Testis (tissue), 5 donors: ENCODE measurements at places on chromosomes 1 and 21. TPM values are rescaled to one million over a fixed set of nuclear protein-coding genes. Genes with fewer than 3 reads are reported as not detected.

GRCh38 chr1:56313560-56313959 is 265.8 kb downstream of the PLPP3 start:
- no peak for DNase-seq
- H3K4me1 ChIP-seq: no peaks in the 10 kb centered on the region
- H3K27ac ChIP-seq: no peak overlapping the region
- H3K27me3 ChIP-seq: no peaks in the 10 kb centered on the region
- no peaks in the 10 kb centered on the region for H3K36me3 ChIP-seq

The TMOD4 gene
- total RNA-seq: not detected

The KRTAP11-1 gene
- 1.1 TPM for total RNA-seq

DNA sequence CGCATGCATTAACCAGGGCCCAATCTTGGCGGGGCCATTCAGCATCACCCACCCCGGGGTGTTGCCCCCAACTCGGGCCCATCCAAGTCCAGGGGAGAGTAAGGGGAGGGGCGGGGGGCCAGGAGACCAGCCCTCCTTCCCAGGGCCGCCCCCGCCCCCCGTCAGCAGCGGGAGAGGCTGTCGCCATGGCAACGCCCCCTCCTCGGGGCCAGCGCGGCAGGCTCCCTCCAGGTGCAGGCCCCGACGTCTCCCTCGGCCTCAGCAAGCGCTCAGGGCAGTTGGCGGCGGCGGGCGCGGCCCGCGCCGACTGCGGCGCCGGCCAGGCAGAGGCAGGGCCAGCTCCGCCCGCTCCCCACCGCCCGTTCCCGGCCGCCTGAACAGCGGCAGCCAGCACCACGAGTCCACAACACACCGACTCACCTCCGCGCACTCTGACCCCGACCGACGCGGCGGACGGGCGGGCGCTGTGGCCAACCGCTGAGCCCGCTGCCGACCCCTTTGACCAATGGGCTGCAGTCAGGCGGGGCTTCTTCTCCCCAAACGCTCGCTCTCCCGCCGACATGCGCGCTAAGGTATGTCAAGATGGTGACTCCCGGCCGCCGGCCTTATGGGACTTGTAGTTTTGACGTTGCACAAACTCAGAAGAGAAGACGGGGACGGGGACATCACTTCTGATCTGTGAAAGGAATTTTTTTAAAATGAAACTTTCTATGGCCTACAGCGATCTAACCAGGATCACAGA is at the start of gene ERI3:
Gene ERI3, minus strand, starts transcription at position 418 of the 742 bp plus-strand sequence. Its CDS starts 231 bp downstream, at position 187.
- H3K27ac ChIP-seq: peak within 1 kb of the TSS; percentile 55
- DNase-seq: peak; percentile 99
- peak within 1 kb of the TSS; percentile 99 for H3K4me3 ChIP-seq
- no peaks in the 10 kb centered on the region for H3K36me3 ChIP-seq
- no peaks in the 10 kb centered on the region for H3K27me3 ChIP-seq

GRCh38 chr1:29259802-29260441 is 23.6 kb downstream of the PTPRU start:
- peaks cover 20% of the 10 kb centered on the region for H3K4me1 ChIP-seq
- peak overlapping the region; percentile 37 for H3K27ac ChIP-seq
- no peaks in the 10 kb centered on the region for H3K36me3 ChIP-seq
- peak; percentile 67 for DNase-seq
- peak overlapping the region; percentile 37 for H3K4me3 ChIP-seq

GRCh38 chr1:160439718-160440117 is 39.4 kb downstream of the VANGL2 start:
- H3K27me3 ChIP-seq: no peaks in the 10 kb centered on the region
- H3K36me3 ChIP-seq: no peaks in the 10 kb centered on the region
- no peaks in the 10 kb centered on the region for H3K4me1 ChIP-seq
- DNase-seq: no peak

The PPIAL4G gene
- total RNA-seq: 0.12 TPM

- no peaks in the 10 kb centered on the region for H3K36me3 ChIP-seq
- H3K4me3 ChIP-seq: no peak overlapping the region
- H3K4me1 ChIP-seq: peaks cover 3% of the 10 kb centered on the region
Observed at GRCh38 chr1:98709906-98710305, 48.4 kb downstream of the SNX7 start.

The AGMAT gene
- total RNA-seq: 1.5 TPM

DNA sequence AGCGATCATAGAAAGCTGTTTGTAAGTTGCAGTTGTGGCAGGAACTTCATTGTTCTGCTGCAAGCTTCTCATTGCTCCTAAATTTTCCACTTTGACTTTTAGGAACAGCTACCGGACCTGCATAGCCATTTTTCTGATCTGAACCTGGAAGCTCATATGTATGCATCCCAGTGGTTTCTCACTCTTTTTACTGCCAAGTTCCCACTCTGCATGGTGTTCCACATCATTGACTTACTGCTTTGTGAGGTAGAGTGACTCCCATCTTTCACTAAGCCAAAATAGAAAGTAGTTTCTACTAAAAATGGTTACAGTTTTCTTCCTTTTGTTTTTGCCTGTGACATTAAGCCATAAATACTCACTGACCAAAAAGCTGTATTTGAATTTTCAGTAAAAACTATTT is 254.2 kb downstream of the GPR52 start:
- no peaks in the 10 kb centered on the region for H3K4me1 ChIP-seq
- no peak overlapping the region for H3K4me3 ChIP-seq

The CFAP107 gene
- 13.4 TPM for total RNA-seq

GRCh38 chr1:156676820-156677615 is at the start of gene NES:
Gene NES (minus strand): TSS chr1:156677407. CDS start chr1:156677264, 143 bp downstream.
- peaks cover 21% of the 10 kb centered on the region for H3K4me1 ChIP-seq
- H3K36me3 ChIP-seq: no peaks in the 10 kb centered on the region
- H3K27ac ChIP-seq: peak within 1 kb of the TSS; percentile 79

The CD244 gene
- 2.3 TPM for total RNA-seq

The MTR gene
- 65.4 TPM for total RNA-seq

The RAB7B gene
- total RNA-seq: 1.7 TPM
